OCI-LY7 (cell line): ENCODE measurements at places on chromosomes 1 and 21. TPM values are rescaled to one million over a fixed set of nuclear protein-coding genes. Genes with fewer than 3 reads are reported as not detected.

Gene GRIK3
- 48.6 and 55.0 TPM in 2 replicates for total RNA-seq

Gene ADAMTS5
- total RNA-seq, result not detected in 2 replicates

DNA sequence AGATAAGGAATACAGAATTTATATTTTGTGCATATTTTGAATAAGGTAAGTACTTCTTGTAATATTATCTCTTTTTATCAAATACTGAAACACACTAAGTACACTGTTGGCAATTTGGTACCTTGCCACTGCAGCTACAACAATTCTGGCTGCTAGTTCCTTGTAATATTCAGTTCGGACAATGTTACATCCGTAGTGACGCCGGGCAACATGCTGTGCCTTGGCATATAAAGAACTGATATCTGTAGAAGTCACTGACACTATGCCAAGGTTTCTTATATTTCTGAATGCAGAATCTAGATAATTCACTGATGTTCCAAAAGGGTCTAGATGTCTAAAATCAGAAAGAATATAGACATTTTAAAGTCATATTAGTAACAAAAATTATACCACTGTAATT is 17.5 kb downstream of the TRMT1L start:
- no peak for DNase-seq

Gene STUM
- total RNA-seq, result not detected in 2 replicates

Gene MATN1
- total RNA-seq, result 0.42 TPM in 1 of 2 replicates, not detected in the other

Gene LCE1A
- total RNA-seq, result not detected in 2 replicates

GRCh38 chr1:221782477-221782876 is 40.6 kb upstream of the DUSP10 start:
- no peak for DNase-seq

DNA sequence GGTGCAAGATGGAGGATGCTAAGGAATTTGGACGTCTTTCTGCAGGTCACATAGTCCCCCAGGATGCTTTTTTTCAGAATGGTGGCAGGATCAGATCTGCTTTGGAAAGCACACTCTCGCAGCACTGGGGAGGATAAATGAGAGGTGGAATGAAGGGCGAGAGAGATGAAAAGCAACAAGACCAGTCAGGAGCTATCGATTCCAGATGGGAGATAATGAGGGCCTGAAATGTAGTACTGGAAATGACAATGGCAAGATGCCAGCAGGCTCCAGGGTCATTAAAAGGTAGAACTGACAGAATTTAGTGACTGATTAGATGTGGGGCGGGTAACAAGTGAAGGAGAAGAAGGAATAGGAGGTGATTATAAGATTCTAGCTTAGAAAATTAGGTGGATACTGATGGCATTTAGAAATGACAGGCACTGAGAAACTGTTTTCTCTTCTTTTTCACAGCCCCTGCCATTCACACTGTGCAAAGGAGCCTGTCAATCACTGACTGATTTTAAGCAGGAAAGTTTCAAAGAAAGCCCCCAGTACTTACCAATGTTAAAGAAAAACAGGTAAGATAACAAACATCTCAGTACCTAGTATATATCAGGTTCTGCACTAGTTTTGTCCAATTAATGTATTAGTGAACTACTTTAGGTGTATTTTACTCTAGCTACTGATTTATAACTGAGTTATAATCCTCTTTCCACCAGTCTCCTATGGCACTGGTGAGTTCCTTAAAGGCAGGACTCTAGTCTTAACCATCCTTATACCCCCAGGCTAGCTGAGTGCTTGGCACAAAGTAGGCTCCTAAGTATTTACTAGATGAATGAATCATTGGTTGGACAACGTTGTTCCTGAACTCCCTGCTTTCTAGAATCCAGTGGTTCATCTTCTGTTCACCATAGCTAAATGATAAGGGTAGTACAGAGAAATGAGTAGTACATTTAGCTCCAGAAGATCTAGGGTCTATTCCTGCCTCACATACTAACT is 9.2 kb downstream of the PIGM start:
- DNase-seq, result no peak

DNA sequence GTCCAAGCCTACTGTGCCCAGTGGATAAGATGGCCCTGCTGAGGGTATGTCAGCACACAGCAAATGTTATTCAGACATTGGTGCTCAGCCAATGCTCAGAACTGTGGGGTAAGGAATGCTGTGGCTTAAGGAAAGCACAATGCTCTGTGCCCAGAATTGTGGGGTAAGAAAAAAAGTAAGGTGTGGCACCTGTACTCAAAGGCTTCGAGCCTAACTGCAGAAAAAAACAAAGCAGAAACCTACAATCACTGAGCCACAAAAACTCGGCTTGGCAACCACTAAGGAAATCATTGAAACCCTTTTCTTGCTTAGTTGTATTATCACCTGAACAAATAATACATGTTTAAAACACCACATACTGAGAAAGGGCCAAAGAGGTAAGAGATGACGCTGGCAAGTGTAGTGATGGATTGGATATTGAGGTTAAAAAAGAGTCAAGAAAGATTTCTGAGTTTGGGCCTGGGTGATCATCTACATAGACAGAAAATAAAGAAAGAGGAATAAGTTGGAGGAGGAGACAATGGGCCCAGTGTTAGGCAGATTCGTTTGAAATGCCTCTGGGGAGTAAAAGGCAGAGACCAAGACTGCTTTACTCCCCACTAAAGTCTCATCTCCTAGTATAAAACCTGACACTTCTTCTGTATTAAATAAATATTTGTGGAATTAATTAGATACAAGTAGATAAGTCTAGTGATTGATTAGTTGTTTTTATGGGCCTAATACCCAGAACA is 25.9 kb upstream of the ATP1A1 start:
- DNase-seq, result no peak

Gene CATSPERE
- total RNA-seq, result 0.79 and 1.1 TPM in 2 replicates

DNA sequence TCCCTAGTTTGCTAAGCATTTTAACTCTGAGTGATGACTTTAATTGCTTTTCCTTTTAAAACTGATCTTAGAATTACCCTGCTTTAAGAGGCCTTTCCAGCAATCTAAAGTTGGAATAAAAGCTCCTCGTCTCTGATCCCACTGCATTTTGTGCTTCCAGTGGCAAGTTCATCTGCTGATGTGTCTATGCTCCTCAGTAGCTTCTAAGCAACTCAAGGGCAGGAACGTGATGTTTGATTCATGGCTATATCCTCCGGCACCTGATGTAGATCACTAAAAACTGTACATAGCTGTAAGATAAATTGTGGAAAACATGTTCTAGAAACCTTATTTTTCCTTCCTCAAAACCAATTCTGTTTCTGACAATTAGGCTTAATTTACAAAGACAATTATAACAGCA is 12.5 kb downstream of the CYYR1 start:
- no peak for DNase-seq

Gene S1PR1
- total RNA-seq, result 0.13 TPM in 1 of 2 replicates, not detected in the other

Gene BARHL2
- total RNA-seq, result not detected in 2 replicates

GRCh38 chr1:59290193-59290949 is 6.5 kb upstream of the FGGY start:
- DNase-seq, result peak; percentile 29

Gene SEMA6C
- 1.9 and 2.0 TPM in 2 replicates for total RNA-seq

Gene CDC7
- 54.5 and 66.3 TPM in 2 replicates for total RNA-seq

- no peak for DNase-seq
Measured at GRCh38 chr1:84170171-84170570, 26.1 kb downstream of the PRKACB start.

Gene ATF6
- 12.9 and 13.9 TPM in 2 replicates for total RNA-seq

GRCh38 chr1:33010932-33011731 is 25.6 kb downstream of the AK2 start:
- DNase-seq, result no peak

DNA sequence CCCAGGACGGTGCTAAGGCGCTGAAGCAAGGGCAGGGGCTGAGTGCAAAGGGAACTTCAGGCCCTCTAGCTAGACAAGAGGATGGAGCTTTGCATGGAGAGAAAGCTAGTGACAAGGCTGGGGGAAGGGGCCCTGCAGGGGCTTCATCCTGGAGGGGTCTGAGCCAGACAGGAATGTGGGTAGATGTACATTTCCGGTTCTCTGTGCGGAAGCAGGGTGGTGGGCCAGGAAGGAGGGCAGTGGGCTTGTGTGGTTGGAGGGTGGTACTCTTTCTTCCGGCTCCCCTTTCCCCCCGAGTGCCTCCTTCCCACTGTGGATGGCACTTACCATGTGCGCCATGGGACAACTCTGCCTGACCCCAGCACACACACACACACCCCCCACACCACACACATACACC is 1.5 kb downstream of the KISS1 start:
- DNase-seq, result no peak

Gene IL19
- not detected in 2 replicates for total RNA-seq

DNA sequence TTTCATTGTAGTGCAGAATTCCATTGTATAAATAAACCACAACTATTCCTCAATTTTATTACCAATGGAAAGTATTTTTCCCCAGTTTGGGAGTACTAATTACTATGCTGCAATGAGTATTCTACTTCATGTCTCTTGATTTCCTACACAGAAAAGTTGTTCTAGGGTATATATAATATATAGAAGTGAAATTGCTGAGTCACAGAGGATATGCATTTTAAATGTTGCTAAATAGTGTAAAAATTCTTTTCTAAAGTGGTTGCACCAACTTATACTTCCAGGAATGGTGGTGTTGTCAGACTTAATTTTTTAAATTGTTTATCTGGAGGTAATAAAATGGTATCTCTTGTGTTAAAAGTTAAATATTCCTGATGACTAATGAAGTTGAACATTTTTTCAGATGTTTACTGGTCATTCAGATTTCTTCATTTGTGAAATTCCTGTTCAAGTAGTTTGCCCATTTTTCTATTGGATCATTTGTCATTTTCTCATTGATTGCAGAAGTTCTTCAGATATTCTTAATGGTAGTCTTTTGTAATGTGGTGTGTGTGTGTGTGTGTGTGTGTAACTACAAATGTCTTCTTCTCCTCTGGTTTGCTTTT is 19.1 kb upstream of the MYOG start:
- no peak for DNase-seq

DNA sequence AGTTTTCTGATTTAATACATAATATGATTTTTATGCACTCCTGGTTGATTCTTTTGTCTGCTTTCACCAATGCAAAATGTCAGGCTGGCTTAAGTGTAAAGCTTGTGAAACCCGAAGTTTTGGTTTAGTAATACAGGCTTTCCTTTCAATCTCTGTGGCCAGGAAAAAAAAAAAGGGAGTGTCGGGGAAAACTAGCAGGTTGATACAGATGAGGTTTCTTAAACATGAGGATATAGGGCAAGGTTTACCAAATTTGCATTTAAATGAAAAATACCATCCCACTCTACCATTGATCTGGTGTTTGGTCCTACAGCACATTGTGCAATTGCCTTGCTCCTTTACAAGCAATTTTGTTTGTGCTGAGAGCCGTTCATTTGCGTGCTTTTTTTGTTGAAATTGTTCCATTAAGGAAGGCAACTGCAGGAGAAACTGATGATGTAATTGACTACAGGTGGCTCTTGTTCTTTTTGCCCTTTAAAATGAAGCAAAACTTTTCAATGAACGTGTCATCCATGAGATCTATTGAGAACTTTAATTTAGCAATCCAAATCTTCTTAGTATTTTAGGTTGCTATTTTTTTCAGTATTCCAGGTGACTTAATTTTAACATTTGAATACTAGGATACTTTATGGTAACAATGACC is 22.7 kb downstream of the CLIC6 start:
- DNase-seq, result no peak

DNA sequence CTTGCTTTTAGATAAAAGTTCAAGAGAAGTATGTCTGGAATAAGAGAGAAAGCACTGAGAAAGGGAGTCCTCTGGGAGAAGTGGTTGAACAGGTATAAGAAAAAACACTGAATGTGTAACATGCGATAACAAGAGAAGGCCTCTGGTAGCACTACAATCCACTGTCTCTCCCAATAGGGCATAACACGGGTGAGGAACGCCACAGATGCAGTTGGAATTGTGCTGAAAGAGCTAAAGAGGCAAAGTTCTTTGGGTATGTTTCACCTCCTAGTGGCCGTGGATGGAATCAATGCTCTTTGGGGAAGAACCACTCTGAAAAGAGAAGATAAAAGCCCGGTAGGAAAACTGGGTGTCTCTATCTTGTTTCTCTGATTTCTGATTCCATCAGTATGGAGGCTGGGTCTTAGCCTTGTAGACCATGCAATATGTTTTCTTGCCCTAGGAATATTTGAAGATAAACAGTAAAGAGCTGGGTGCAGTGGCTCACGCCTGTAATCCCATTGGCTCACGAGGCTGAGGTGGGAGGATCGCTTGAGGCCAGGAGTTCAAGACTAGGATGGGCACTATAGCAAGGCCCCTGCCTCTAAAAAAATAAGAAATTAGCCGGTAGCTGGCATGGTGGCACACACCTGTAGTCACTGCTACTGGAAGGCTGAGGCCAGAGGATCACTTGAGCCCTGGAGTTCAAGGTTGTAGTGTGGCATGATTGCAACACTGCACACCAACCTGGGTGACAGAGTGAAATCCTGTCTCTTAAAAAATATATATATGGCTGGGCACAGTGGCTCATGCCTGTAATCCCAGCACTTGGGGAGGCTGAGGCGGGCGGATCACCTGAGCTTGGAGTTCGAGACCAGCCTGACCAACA is 40.4 kb downstream of the DAP3 start:
- DNase-seq, result peak; percentile 47

GRCh38 chr21:16044676-16045075 is 314.9 kb downstream of the USP25 start:
- DNase-seq, result no peak

GRCh38 chr21:28975397-28975796 is 17.3 kb downstream of the LTN1 start:
- no peak for DNase-seq

GRCh38 chr1:246875041-246876026 is 56.4 kb downstream of the AHCTF1 start:
- DNase-seq, result no peak

DNA sequence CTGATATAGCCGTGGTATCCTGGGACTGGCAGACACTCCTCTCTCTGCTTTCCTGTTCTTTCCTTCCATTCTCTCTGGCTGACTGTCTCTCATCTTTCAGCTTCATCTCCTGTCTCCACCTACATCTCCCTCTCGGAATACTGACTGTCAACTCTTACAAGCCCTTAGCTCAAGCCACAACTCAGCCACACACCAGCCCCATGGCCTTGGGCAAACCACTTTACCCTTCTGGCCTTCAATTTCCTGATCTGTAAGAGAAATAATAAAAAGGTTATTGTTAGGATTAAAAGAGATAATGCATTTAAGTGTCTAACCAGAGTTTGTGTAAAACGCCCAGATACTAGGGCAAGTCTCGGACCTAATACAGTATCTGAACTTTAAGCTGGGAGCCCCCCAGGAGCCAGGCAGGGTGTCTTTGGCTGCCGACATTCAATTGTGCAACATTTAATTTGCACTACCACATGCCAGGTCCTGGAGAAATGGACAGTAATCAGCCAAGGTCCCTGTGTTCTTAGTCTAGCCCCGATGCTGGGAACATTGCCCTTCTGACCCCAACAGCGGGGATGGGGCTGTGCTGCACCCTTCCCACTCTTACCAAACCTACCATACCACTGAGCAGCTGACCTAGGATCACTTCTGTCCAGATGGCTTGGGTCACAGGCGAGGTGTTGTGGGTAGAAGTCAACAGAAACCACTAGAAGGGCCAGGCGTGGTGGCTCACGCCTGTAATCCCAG is 5.1 kb downstream of the ECHDC2 start:
- DNase-seq, result no peak

GRCh38 chr21:18244671-18245463 is at the start of gene CHODL:
Gene CHODL (plus strand): TSS chr21:18244833. CDS start chr21:18245224, 391 bp downstream.
- DNase-seq, result no peak

Gene DCST2
- total RNA-seq, result 2.0 and 3.9 TPM in 2 replicates

- DNase-seq, result no peak
Measured at GRCh38 chr1:37802439-37802838, 5.2 kb upstream of the C1orf122 start.

GRCh38 chr1:55213885-55214211 is 1.3 kb downstream of the USP24 start:
- DNase-seq, result no peak

GRCh38 chr1:22665752-22666151 is 12.7 kb downstream of the C1QB start:
- DNase-seq, result no peak

GRCh38 chr1:57637155-57637554 is 213.3 kb upstream of the DAB1 start:
- DNase-seq, result no peak

Gene MDM4
- total RNA-seq, result 282 and 343 TPM in 2 replicates

Gene SPATA46
- total RNA-seq, result not detected in 2 replicates
